HTR-8/SVneo (cell line): ENCODE measurements at places on chromosomes 3 and 15.
A peak's percentile ranks its signal among the peaks of the same experiment; 100 is the strongest.

DNA sequence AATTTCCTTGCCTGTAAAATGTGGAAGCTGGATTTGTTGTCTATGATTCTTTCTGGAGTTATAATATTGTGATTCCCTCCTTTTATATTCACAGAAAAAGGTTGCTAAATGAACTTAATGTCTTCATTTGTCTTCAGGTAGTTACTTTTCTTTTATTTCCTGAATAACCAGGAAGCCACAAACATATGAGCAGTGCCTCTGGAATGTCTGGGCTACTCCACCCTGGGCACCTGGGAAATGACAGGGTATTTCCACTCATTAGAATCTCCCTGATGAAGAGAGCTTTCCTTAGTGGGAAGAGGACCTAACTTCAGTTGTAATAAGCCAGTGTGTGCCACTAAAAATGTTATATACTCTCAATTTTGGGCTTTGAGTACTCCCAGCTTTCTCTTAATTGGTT lies 3.8 kb upstream of the SLMAP start:
- peak; percentile 23 for DNase-seq

DNA sequence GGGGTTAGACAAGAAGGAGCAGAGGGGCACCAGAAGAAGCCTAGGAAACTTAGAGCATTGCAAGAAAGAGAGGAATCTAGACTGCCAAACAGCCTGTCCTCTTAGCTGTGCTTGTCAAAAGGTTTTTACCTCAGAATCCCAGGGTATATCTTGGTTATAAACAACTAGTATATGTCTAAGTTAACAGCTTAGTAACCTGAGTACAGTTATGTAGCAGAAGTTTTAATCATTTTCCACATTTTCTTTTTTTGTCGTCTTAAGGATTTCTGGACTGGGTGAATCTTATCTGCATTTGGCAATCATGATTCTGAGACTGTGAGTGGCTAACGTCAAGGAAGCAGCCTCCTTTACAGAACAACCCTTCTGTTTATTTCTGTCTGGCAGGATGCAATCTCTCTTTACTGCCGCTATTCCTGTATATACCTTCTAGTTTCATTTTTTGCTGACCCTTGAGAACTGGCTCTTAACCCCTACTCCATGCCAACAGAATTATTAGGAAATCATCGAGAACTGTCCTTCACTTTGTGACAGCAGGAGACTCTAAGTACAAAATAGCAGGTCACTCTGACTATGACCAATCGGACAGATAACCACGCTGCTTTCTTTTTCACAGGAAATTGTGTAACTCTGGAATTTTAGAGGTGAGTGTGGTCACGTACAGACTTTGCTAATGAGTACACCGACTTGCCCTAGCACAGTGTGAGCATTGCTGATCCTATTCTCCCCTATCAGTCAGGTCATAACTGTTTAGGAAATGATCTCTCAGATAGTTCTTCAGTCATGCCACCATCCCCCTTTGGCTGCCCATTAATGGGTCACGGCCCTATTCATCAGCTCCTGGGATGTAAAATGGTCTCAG lies 3.3 kb upstream of the CP start:
- DNase-seq: peak; percentile 63

DNA sequence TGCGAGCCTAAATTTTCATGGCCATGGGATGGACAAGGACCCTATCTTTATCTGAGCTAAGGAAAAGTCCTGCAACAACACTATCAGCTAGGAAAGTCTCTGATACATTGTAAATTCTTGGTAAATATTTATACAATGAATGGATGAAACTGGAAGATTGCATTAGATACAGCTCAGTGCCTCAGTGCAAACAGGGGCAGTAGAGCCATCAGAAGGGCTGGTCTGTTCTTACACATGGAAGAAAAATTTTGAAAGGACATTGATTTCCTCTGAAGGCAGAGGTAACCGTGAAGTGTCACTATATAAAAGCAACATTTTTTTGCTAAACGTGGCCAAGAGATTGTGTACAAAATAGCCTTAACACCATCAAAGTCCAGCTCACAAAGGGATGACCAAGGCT lies 153.2 kb upstream of the GADL1 start:
- DNase-seq: no peak

DNA sequence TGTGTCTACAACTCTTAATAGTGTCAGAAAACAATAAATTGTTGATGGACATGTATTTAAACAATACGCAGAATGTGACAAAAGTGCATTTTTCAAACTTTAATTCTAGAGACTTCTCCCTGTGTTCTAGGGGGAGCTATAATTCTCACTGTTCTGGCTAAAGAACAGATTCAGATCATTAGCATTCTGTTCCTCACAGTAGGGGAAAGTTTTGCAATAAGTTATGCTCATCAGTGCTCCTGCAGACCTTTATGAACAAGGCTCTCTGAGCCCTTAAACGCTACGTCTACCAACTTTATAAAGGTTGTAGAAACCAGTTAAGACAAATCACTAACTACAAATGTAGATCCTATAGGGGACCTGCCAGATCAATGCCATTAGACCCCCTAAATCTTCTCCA lies 444.2 kb downstream of the SQOR start:
- no peak for DNase-seq

- no peak for DNase-seq
Measured at GRCh38 chr3:139689708-139690228, 12.0 kb upstream of the NMNAT3 start.

GRCh38 chr3:190826018-190826417 lies 36.5 kb downstream of the GMNC start:
- no peak for DNase-seq

- no peak for DNase-seq
Measured at GRCh38 chr3:9078561-9079240, 115.4 kb upstream of the RAD18 start.

DNA sequence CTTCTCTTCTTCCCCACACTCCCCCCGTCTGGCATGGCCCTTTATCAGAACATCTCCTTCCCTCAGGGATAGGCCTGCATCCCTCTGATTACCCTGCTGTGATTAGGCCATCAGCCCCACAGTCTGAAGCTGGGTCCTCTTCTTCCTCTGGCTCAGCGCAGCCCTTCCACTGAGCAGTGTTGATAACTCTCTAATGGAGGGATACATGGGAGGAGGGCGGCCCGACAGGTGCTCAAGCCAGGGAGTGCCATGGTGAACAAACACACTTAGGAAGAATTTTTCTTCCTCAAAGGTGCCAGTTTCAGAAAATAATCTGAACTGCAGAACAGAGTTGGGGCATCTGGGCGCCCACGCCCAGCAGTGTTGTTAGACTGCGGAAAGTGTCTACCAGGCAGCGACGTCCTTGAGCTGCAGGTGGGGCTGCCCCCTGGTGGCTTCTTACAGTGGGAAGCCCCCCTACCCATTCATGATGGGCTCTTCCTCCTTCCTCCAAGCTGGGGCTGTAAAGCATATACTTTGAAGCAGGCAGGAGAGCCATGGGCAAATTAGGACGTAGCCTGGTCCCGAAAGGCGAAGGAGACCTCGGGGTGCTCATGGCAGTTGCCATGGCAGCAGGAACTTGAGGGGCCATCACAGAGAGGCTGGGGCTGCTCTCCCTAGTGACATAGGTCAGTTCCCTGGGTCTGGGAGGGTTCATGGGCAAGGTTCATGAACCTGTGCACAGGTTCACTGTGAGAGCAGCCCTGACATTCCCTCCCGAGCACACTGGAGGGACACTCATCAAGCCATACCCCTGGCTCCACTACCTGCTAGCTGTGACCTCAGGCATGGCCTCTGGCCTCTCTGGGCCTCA lies 33.2 kb upstream of the NR2C2 start:
- DNase-seq: no peak

DNA sequence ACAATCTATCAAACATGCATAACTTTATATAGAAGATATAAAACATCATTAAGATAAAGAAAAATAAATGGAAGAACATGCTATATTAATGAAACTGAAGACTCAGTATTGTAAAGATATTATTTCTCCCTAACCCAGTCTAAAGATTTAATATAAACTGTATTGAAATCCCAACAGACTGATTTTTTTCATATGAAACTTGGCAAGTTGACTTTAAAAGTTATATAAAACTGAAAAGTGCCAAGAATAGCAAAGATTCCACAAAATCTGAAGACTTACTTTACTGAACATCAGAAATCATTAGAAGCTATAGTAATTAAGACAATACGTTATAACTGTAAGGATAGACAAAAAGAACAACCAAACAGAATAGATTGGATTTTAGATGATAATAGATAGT lies 531.3 kb upstream of the MCTP2 start:
- no peak for DNase-seq

DNA sequence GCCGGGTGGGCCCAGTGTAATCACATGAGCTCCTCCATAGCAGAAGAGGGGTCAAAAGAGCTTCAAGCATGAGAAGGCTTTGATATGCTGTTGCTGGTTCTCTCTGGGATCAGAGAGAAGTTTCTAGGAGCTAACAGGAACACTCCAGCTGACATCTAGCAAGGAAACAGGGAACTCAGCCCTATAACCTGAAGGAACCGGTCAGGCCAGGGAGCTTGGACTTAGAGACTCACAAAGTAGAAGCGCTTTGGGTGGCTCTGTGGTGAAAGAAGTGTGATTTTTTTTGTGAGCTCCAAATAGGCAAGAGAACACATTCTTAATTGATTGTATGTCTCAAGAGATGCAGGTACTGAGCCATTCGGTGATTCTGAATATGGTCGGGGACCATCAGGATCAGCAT lies 26.2 kb upstream of the EPHB1 start:
- DNase-seq: no peak

GRCh38 chr15:90654233-90655136 lies 62.7 kb upstream of the BLM start:
- no peak for DNase-seq

GRCh38 chr3:70464465-70464864 lies 152.0 kb upstream of the MDFIC2 start:
- no peak for DNase-seq

DNA sequence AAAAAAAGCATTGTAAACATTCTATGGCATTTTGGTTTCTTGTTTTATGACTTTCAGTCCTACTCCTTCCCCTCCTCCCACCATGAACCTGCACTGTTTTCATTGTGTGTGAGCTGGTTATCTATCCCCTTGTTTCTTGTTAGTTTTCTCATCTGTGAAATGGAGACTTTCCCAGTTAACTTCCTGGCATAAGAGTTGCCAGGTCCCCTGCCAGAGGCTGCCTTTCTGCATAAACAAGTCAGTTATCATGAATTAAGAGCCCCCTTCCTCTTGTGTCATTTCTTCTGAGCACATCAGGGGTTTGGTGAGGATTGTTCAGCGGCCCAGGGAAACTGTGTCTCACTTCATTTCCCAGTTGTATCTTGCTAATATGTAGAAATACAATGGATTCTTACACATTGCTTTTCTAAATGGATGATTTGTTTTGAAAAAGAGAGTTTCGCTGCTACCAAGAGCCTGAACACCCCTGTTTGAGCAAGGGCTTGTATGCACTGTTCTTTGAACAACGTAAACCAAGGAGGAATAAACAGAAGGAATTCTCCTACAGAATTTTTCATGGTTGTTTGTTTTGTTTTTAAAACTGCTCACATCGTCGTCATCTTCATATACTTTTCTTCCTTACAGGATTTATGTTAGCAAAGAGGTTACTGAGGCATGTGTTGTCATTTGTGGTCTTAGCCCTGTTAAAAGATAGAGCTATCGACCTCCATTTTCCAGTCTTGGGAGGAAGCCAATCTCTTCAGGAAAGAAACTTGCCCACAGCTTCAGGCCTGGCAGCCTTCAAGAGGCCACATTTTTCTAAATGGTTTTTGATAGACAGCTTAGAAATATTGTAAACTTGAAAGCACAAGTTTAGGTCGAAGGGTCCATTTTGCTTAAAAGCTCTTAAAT lies 144.6 kb upstream of the IL12A start:
- no peak for DNase-seq

DNA sequence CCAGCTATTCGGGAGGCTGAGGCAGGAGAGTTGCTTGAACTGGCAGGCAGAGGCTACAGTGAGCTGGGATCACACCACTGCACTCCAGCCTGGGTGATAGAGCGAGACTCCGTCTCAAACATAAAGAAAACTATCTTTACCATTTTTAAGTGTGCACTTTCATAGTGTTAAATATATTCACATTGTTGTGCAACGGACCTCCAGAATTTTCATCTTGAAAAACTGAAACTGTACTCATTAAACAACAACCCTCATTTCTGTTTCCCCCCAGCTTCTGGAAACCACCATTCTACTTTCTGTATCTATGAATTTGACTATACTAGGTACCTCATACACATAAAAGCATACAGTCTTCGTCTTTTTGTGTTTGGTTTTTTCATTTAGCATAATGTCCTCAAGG lies 375.1 kb downstream of the SHQ1 start:
- DNase-seq: no peak

- no peak for DNase-seq
Measured at GRCh38 chr3:179304605-179305004, 18.2 kb upstream of the ZNF639 start.

- DNase-seq: no peak
Measured at GRCh38 chr3:29291260-29291981, 10.6 kb downstream of the RBMS3 start.

DNA sequence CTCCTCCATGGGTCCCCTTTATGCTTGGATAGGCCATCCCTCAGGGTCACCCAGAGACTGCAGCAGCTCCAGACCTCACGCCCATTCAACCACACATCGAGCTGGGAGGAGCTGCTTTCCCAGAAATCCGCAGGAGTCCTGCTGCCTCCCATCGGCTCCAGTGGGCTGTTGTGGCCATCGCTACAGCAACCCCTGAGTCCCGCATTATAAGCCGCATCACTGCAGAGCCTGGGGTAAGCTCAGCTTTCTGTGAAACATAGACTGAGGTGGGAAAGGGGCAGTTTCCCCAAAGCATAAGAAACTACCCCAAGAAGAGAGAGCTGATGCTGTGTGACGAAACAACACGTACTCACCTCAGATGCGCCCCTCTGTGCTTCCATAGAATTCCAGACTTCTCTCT lies 35.7 kb downstream of the MRPL46 start:
- no peak for DNase-seq

DNA sequence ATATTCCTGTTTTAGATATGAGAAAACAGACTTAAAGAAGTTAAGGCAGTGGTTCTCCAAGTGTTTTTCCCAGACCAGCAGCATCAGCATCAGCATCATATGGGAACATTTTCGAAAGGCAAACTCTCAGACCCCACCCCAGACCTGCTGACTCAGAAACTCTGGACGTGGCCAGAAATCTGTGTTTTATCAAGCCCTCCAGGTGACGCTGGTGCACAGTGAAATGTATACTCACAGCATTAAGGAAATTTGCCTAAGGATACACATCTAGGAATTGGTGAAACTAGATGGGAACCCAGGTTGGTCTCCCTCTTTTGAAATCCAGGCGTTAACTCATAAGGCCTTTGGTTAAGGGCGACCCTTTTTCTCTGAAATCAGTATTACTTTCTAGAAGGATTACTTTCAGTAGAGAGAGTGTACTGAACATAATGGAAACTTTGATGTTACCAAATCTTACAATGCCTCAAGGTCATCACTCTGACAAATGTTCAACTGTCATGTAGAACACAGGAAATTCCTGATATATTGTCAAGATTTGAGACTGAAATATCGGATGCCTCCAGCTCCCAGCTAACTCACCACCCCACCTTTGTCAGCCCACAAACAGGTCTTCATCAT lies 910.2 kb downstream of the ROBO1 start:
- no peak for DNase-seq
